ENCODE measurements at places on chromosomes 11 and 22.

DNA sequence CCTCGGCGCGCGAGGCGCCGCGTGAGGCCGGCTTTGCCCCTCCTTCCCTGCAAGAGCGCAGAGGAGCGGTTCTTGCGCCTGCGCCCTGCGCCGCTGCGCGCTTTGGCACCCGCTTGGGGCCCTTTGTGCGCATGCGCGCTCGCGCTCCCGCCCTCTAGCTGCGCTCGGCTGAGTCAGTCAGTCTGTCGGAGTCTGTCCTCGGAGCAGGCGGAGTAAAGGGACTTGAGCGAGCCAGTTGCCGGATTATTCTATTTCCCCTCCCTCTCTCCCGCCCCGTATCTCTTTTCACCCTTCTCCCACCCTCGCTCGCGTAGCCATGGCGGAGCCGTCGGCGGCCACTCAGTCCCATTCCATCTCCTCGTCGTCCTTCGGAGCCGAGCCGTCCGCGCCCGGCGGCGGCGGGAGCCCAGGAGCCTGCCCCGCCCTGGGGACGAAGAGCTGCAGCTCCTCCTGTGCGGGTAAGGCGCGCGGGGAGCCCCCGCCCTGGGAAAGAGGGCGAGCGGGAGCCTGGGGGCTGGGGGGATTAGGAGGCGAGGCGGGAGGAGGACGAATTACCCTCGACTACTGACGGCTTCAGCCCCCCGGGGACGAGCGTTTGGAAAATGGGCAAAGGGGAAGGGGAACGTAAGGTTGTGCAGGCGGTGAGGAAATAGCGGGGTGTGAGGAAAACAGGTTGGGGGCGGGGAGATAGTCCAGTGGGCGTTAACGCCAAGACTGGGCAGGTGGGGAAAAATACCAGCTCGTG, at the start of gene RTN3:
RTN3 (plus strand) TSS at position 180 of the 745 bp plus-strand sequence; CDS start at position 317, 137 bp downstream.
- DNase-seq, result peak; percentile 82

DNA sequence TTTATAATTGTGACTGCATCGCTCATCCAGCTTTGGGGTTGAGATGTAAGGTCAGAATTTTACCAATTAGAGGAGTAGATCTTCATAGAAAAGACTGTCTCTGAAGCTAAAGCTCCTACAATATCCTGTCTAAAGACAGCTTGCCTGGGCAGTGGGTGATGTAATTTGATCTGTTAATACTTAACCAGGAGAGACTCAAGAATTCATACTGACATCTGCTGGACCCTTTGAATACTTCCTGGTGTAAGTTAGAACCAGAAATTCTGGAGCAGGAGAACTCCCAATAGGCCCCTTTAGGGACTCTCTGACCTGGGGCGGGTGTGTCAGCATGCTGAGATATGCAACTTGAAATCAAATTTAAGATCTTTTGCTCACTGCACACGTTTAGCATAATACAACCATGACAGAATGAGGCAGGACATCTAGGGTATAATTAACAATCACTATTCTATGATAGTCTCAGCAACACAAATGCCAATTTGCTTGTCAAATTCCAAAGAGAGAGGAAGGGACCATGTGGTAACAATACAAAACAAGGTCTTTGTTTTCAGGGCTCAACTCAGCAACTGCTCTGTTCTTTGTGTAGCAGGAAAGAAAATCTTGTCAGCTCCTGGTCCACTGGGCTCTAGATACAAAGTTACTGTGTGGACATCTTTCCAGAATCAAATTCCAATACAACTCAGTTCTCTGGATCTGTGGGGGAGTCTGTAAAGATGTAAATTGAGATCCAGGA, 143.9 kb downstream of the INSC start:
- DNase-seq, result peak; percentile 10

- DNase-seq, result no peak
Observed at GRCh38 chr11:77207618-77208313, 79.7 kb downstream of the MYO7A start.

DNA sequence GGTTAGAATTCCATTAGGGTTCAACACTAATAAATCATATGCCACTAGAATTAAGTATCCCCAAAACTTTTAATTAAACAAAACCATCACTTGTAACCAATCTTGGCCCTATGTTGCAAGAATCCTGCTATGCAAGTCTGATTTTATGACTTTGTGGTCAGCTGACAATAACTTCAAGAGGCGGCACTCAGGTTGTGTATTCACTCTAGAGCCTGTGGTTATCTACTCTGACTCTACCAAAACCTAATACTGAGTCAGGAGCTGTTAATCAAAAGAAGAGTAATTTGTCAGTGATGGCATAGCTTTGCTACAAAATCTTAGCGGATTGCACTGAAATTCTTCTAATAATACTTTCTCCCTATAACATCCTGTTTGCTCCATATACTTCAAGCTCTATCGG, 253.7 kb downstream of the AASDHPPT start:
- no peak for DNase-seq

- no peak for DNase-seq
Observed at GRCh38 chr11:12542186-12542935, 131.9 kb upstream of the TEAD1 start.

DNA sequence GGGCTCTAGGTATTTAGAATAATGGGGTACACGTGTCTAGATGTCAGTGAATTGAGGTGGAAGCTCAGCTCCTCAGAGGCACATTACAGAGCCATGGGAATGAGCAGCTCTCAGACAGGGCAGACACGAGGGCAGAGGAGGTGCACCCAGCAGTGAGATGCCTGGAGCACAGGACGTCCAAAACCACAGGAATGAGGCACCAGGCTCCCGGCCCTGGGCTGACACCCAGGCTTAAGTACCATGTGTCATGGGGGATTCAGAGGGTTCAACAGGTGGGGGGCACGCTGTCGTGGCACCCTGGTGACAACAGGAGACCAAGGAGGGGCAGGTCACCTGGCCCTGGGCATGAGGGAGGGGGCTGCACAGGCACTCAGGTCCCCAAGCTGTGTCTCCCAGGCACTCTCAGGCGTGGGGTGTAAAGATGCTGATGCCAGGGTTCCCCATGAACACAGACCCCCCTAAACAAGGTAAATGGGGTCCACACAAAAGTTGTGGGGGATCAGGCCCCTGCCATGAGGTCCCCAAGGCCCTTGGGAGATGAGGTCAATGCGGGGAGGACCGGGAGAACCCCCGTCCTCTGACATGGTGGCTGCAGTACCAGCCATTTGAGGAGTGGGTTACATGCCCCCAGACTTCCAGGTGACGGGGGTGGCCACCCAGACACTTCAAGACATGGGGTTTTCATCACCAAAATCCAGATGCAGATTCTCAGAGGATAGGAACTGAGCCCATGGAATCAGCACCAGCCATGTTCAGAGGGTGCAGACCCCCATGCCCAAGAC, 5.6 kb upstream of the SYT8 start:
- no peak for DNase-seq

Measured in NCI-H1417 treated with DMSO at 0.1 percent for 48 hours (cell line).